NCI-H748 treated with DMSO at 0.1 percent for 48 hours (cell line): ENCODE measurements at places on chromosomes 11 and 22.

DNA sequence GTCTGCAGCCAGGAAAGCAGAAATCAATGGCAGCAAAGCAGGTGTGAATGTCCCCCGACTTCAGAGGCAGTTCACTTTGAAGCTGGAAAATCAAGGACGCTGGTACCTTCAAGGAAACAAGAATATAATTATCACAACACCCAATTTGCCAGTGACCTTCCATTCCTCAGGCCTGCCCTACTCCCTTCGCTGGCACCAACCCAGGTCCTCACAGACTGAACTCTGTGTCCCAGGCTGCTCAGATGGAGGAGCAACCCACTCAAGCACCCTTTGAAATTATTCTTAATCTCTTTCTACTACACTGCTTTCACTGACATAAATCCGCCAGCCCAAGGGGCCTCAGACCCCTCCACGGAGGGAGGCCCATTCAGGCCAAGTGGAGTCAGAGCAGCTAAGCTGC, 64.7 kb upstream of the WT1 start:
- no peak for DNase-seq

DNA sequence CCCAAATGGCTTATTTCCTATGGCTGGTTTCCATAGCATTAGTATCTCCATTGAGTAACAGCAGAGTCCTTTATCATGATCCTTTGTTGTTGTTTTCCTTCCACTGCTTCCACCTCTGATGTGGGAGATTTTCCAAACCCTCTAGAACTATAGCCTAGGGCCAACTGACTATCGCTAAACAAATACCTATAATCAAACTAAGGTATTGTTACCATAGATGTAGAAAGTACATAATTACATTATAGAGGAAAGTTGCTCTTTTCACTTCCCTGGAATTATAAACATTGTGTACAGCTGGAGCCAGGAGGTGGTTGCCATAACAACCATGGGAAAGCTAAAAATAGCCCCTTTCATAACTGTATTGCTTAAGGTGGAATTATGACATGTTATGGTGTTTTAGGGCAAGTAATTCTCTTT, 47.0 kb upstream of the ALKBH3 start:
- peak; percentile 69 for DNase-seq

GRCh38 chr11:79276736-79277325, 164.0 kb downstream of the TENM4 start:
- DNase-seq, result no peak

GRCh38 chr22:44855855-44856254, 103.5 kb downstream of the ARHGAP8 start:
- DNase-seq, result no peak

GRCh38 chr22:25933158-25933788, 191.3 kb downstream of the MYO18B start:
- no peak for DNase-seq

DNA sequence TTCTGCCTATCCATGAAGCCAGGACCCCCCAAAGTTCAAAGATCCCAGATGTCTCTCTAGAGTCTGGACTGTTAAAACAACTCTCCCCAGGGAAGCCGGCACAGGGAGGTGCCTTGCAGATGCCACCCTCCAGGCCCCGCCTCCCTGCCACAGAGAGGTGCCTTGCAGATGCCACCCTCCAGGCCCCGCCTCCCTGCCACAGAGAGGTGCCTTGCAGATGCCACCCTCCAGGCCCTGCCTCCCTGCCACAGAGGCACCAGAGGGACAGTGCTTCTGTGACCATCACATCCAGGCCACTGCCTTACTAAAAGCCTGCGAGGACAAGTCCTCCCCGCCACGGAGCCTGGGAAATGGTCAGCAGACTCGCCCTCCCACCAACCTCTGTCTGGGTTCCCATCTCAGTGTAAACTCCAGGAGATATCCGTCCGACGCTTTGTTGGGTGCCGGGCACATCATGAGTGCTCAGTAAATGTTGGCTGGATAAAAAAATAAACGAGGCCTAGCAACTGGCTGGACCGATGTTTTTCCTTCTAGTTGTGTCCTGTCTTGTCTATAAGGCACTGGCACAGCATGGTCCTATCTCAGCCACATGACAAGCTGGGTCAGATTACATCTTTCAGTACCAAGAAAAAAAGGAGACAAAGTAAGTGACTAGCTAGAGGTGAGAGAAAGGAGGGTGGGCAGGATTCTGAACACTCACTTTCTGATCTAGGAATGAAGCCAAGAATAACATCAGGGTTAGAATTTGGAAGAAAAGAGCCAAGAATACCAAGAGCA, 91.2 kb upstream of the CSNK2A3 start:
- no peak for DNase-seq
